Stimulated activated CD4-positive, alpha-beta T cell treated with anti-CD3 and anti-CD28 coated beads, Interleukin-4, amount 100 ng/mL, for 1 hour (primary cell): ENCODE measurements at places on chromosomes 6 and 20.

DNA sequence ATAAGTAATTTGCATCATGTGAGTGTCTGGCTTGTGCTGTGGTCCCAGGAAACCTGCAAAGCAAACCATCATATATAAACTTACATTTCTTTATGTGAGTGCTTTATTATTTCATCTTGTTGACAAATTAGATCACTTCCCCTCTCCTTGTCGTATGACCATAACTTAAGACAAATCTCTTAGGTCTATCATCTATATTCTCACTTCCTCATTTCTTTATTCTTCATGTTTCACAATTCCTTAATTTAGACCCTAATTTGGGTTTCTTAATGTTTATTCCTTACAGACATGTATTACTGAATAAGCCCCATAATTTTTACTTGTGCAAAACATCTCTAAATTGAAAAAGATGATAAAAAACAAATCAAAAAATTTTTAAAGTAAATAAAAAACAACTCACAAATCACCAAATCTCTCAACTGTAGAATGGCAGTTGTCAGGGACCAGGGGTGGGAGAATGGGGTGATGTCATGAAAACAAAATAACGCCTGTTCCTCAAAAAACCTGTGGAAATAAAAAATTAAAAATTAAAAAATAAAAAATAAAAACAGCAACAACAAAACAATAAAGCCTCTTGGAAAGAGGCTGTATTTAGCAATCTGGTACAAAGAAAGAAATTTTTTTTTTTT lies 49.5 kb upstream of the FBXO30 start:
- DNase-seq, result no peak

DNA sequence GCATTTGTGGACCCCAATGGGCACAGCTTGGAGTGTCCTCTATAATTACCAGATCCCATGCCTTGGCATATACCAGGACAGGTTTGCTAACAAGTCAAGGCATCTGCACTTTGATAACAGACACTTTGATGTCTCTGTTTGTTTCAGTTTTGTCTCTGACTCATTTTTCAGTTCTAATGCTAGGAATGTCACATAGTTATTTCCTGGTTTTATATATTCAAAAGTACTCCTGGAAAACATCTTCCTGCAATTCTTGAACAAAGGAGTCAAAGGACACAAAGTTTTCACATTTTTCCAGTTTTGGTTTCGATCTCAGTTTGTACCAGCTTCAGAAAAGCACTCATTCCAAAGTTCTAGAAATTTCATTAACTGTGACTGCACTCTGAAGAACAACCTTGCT lies 188.1 kb downstream of the FOXC1 start:
- no peak for DNase-seq

- DNase-seq, result no peak
Measured at GRCh38 chr20:18166241-18166881, 28.7 kb downstream of the KAT14 start.

GRCh38 chr6:119480961-119481497 lies 131.5 kb upstream of the MAN1A1 start:
- no peak for DNase-seq

DNA sequence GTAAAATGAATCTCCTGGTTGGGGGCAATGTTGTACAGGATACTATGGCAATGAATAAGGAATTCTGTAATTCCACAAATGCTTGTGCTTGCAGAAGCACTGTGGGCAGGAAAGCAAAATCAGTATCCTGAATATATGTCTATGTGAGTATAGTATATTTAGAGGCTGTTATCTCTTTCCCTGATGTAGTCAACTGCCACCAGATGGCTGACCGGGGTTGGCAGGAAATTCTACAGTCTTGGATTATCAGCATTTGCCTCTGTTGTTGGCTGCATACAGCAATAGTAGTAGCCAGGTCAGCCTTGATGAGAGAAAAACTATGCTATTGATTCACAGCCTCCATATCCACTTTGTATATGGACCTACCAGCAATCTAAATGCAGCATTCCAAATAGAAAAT lies 425.1 kb upstream of the JAG1 start:
- DNase-seq, result no peak

GRCh38 chr6:33082702-33083101 lies 6.9 kb downstream of the HLA-DPB1 start:
- no peak for DNase-seq

DNA sequence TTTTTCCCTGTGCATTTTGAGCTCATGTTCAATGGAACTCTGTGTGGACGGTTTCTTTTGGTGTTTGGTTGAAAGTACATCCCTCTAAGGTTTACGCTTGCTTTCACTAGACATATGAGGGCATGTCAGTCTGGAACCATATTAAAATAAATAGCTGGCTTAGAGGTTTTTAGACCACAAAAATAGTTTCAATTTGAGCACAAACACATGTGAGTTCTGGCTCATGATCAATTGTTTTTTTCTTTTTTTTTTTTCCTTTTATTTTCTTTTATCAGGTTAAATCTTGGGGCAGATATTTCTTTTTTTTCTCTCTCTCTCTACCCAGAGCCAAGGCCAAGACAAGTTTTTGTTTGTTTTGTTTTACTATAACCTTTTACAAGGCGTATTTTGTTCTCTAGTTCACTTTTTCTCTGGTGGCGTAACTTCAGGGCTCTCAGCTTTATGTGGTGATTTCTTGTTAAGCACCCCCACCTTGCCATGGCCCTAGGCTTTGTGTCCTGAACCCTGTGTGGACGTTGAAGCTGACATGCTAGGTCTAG lies 92.9 kb downstream of the SHLD1 start:
- no peak for DNase-seq

GRCh38 chr20:16236589-16237241 lies 336.5 kb downstream of the KIF16B start:
- no peak for DNase-seq

DNA sequence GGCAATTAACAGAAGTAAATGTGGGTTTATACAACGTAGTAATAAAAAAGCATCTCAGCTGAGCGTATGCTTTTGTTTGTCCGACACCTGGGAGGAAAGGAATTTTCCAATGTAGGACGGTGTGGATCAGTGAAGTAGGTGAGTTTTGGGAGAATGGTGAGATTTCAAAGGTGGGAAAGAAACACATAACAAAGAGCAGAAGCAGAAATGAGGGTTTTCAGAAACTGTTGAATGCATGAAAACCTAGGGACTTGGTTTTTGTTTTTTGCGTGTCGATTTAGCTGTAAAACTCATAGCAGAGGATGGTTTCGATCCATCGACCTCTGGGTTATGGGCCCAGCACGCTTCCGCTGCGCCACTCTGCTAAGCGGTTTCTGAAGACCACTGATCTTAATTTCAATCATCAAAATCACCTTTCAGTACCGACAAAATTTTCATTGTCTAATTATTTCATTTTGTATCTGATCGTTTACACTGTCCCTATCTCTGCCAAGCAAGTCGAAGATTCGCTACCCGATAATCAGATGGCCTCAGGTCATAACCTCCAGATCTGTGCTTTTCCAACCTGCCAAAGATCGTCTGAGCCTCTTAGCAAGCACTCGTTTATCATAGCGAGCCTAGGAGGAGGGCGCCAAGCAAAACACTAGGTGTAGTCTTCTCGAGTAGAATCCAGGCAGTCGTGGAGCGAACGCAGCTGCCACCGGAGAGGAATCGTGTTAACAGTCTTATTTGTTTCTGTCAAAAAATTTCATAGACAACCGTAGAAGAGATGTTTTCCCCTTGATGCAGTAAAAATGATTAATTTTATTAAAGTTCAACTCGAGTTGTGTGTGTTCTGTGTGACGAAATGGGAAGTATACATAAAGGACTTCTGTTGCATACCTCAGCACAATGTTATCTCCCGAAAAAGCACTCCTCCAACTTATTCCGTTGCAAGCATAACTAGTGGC lies 20.9 kb upstream of the POM121L2 start:
- peak; percentile 22 for DNase-seq

GRCh38 chr6:85394853-85395538 lies 54.9 kb upstream of the NT5E start:
- DNase-seq, result no peak

- DNase-seq, result no peak
Measured at GRCh38 chr6:118999494-119000040, 64.6 kb upstream of the MCM9 start.

DNA sequence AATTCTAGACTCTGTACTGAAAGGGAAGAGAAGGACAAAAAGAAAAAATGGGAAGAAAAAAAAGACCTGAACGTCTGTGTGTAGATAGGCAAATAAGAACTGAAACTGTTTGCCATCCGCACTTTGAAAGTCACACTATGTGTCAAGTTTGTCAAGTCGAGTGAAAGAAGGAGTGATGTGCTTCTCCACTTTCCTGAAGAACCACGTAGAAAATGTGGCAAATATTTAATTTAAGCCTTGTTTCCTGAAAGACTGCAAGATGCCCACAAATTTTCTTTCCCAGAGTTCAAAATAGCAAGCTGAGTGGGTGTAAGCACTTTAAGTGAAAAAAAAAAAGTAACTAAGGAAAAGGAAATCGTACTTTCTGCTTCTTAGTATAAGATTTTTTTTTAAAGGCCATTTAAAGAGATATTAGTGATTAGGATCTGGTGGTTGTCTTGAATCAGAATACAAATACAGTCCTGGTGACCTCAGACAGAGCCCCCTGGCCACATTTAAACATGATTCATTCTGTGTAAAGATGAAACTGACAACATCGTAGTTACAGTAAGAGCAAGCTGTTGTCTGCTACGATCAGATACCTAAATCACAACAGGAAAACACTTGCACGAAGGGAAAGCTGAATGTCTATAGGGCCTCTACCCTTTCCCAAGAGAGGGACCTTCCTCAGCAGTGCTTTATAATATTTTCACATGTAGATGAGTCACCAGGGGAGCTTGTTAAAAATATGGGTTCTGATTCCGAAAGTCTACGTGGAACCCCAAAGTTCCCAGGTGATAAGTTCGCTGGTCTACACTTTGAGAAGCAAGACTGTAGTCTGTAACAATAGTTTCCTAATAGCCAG lies 102.3 kb downstream of the HIVEP2 start:
- no peak for DNase-seq

GRCh38 chr6:45272626-45273025 lies 55.5 kb upstream of the RUNX2 start:
- DNase-seq, result no peak

- DNase-seq, result no peak
Measured at GRCh38 chr20:60467078-60467477, 508.9 kb downstream of the CDH26 start.

DNA sequence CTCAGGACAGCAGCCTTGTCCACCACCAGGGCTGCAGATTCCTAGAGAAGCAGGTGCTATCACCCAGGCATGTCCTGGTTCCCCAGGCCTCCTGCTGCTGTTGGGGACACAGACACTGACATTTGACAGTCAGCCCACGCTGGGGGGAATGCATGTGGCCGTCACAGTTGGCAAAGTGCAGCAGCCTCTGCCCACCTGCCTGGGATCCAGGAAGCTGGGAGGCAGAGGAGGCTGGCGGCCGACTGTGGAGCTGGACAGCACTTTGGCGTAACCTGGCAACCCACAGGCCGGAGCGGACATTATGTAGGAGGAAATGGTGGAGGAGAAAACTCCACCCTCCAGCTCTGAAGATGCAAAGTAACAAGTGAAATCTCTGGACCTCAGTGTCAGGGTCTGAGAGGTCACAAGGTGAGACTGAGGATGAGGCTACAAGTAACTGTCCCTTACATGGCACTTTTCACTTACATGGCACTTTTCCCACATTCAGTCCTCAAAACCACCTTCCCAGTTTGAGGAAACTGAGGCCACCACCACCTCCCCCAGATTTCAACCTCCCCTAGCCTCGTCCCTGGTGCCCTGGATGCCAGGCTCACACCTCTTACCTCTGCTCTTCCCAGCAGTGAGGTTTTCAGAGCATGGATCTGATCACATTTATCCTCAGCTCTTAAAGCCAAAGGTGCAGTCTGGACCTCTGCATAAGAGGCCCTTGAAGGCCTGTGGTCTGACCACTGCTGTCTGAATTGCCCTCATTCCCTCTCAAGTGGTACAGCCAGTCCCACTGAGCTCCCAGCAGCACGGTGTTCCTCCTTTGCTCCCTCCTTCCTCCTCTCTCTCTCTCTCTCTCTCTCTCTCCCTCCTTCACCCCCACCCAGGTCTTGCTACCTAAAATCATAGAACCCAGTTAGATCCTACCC lies 8.7 kb downstream of the MAP1LC3A start:
- DNase-seq, result no peak

DNA sequence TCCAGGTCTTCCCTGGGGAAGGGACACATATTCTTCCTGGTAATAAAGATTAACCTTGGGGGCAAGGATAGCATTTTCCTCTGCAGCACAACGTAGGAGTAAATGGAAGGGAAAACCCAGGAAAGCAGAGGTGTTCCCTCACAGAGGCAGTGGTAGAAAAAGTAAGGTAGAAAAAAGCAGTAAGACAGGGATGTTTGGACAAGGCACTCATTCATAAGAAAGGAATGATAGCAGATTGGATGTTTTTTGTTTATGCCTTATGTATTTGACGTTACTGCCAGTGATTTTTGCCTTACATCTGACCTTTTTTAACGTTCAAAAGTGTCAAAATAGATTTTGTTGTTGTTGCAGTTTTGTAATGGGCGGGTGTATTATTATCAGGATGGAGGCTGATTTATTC lies 395.0 kb downstream of the CDKAL1 start:
- DNase-seq, result no peak

DNA sequence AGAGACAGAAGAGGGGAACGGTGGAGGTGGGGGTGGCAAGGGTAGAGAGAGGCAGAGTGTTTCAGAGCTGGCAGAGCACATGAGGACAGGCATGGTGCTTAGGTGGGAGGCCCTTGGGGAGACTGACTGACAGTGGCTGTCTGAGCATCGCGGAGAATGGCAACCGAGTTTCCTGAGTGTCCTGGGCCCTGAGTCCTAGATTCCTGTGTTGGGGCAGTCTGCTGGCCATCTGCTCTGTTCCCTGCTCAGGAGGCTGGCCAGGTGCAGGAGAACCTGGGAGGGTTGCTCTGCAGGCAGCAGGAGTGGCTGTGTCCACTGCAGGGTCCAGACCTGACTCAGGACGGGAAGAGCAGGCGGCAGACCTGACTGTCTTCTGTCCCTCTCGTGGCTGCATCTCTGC lies 248.9 kb downstream of the LRFN2 start:
- DNase-seq, result no peak

- DNase-seq, result no peak
Measured at GRCh38 chr6:170132011-170132521, 158.8 kb downstream of the DLL1 start.

DNA sequence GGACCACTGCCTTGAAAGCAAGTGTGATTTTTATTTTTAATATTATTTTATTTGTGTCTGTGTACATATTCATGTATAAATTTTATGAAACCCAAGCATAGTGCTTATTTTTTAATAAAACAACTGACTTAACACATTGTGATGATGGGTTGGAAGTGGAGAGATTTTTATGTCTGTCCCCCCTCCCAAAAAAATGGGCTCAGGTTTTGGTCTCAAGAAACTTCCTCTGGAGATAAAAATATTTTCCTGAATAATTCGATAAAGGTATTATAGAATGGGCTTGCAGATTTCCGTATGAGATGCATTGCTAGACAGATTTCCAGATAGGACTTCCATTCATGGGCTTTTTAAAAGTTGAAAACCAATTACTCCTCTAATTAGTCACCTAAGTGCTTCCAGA lies 2.7 kb downstream of the FOXQ1 start:
- no peak for DNase-seq

GRCh38 chr6:86128130-86128814 lies 485.6 kb upstream of the SYNCRIP start:
- no peak for DNase-seq

GRCh38 chr6:34243131-34243771 lies 5.6 kb downstream of the SMIM29 start:
- no peak for DNase-seq

GRCh38 chr20:58109918-58110635 lies 118.4 kb downstream of the ANKRD60 start:
- DNase-seq, result no peak

- no peak for DNase-seq
Measured at GRCh38 chr6:85867595-85867994, 224.9 kb upstream of the SYNCRIP start.

GRCh38 chr6:152267967-152268845 lies 369.0 kb downstream of the SYNE1 start:
- DNase-seq, result no peak
